ENCODE measurements at places on chromosomes 12 and 14.
A peak's percentile ranks its signal among the peaks of the same experiment; 100 is the strongest.

DNA sequence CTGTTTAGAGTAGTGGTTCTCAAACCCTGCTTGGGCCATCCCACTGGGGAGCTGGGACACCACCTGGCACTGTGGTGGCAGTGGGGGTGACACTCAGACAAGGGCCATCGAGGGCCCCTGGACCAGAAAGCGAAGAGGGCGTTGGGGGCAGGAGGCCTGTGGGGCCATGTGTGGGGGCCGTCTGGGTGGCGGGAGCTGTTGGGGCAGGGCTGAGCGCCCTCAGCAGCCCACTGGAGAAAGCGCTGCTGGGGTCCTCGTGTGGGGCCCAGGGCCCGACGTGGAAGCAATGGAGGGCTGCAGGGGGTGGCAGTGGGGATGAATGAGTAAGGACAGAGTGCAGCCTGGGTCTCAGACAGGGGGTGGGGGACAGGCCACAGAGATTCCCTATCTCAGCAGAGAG lies 5.9 kb upstream of the ADSS1 start:
- DNase-seq = no peak

DNA sequence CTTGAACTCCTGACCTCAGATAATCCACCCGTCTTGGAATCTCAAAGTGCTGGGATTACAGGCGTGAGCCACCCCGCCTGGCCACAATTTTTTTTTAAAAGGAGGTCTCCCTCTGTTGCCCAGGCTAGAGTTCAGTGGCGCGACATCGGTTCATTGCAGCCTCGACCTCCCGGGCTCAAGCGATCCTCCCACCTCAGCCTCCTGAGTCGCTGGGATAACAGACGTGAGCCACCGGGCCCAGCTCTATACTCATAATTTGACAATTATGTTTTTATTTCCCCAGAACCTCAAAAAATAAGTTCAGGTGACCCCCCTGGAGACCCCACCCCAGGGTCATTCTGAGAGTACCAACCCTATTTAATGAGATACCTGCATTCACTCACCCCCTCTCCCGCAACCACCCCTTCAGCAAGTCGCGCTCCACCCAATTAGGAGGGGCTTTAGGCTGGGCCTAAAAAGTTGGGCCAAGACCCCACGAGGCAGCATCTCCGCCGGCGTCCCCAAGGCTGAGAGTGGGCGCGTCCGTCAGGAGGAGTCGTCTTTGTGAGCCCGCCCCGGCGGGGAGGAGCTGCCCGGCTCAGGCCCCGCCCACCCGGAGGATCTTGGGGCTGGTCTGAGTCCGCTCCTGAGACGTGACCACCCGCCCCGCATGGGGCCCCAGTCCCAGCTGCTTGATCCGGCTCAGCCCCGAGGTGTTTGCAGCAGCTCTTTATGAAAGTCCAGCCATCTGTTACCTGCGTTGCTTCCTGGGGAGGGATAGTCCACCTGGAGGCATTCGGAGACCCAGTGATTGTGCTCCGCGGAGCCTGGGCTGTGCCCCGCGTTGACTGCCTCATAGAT lies at the start of gene ANKRD33:
ANKRD33 (plus strand) TSS at position 628 of the 840 bp plus-strand sequence; CDS start at position 712, 84 bp downstream.
- DNase-seq = no peak

GRCh38 chr12:79858518-79858917 lies 76.4 kb downstream of the PPP1R12A start:
- peak; percentile 50 for DNase-seq

DNA sequence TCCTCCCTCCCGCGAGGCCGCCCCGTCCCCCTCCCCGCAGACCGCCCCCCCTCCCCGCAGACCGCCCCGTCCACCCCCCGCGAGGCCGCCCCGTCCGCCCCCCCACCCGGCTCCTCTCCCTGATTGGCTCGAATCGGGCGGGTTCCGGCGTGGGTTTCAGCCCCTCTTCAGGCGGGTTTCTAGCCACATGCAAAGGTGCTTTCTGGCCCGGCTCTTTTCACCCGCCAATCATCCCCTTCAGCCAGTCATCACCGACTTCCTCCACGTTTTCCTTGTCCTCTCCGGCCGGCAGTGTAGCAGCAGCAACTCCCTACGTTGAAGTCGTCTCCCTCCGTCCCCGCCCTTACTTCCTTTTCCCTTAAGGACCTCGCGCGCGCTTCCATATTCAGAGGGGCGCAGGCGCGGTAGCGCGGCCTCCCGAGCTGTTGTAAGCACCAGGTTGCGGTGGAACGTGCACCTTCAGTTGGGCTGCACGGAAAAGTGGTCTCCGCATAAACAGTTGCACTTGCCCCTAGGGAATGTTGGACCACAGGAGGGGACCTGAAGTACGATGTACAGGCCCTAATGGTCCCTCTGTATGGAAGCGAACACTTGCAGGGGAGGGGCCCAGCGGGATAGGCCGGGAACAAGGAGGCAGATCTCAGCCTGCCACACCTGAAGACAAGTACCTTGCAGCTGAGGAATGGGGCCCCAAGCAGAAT lies 44.6 kb upstream of the ESR2 start:
- DNase-seq = peak; percentile 96

DNA sequence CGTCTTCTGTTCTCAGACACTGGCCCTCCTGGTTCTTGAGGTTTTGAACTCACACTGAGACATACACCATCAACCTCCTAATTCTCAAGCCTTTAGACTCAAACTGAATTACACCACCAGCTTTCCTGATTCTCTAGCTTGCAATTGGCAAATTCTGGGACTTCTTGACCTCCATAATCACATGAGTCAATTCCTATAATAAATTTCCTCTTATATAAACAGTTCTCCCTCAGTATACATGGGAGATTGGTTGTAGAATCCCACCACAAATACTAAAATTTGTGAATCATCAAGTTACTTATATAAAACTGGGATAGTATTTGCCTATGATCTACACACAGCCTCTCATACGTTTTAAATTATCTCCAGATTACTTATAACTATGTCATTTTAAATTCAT lies 162.2 kb downstream of the DIO2 start:
- DNase-seq = no peak

DNA sequence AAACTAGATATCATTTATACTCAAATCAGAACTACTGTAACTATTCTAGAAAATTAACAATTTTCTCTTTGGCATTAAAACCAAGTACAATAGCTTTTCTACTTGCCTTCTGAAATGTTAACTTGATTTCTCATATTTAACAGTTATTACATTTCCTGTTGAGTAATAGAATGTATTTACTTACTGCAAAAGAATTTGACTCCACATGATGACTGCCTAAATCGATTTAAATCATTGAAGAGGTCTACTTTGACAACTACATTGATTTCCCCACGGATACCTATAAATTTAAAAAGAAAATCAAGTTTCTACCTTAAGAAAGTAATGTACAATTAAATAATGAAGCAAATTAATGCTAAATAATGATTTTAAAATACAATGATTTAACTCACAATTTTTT lies 18.9 kb downstream of the C2CD5 start:
- DNase-seq = peak; percentile 36

- peak; percentile 33 for DNase-seq
These were observed 69.7 kb downstream of the SVOP start for GRCh38 chr12:108950991-108951739.

DNA sequence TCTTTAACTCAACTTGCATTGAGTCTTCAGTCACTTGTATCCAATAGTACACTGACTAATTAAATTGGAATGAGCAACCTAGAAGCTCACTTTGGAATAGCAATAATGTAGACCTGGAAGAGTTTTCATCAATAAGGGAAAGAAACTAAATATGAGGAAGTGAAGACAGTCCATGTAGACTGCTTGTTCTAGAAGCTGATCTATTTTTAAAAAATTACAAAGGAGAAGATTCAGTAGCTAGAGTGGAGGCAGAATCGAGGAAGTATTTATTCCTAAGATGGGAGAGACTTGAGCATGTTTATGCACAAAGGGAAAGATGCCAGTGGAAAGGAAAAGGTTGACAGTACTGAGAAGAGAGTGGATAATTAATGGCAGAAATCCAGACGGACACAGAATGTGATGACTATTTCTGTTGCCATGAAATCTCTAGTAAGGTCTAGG lies 156.3 kb upstream of the PDE3A start:
- peak; percentile 7 for DNase-seq

DNA sequence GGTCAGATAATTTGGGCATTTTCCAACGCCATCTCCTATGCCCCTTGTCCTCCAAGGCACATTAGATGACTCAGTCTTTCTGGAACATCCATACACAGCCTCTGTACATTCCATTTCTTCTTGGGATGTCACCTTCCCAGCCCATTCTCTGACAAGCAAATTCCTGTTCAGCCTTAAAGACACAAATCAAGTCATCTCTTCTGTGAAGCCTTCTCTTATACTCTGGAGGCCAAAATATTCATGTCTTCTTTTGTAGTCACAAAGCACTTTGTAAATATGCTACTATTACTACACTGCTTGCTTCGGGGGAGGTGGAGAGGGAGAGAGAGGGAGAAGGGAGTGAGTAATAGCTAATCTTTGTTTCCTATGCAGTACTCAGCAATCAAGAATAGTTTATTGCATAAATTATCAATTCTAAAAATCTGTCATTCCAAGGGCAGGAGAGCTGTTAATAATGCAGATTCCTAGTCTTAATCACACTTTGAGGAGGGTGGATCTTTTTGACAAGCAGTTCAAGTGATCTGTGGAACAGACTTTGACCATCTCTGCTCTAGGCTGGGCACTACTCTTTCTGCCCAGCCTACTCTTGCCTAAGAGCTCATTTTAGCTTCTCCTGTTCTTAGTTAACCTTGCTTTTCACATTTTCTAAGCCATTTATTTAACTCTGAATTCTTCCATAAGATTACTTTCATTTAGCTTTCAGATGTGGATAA lies 27.9 kb downstream of the KCNMB4 start:
- peak; percentile 19 for DNase-seq

- DNase-seq = peak; percentile 45
These were observed 88.0 kb downstream of the ANO6 start for GRCh38 chr12:45303945-45304344.

DNA sequence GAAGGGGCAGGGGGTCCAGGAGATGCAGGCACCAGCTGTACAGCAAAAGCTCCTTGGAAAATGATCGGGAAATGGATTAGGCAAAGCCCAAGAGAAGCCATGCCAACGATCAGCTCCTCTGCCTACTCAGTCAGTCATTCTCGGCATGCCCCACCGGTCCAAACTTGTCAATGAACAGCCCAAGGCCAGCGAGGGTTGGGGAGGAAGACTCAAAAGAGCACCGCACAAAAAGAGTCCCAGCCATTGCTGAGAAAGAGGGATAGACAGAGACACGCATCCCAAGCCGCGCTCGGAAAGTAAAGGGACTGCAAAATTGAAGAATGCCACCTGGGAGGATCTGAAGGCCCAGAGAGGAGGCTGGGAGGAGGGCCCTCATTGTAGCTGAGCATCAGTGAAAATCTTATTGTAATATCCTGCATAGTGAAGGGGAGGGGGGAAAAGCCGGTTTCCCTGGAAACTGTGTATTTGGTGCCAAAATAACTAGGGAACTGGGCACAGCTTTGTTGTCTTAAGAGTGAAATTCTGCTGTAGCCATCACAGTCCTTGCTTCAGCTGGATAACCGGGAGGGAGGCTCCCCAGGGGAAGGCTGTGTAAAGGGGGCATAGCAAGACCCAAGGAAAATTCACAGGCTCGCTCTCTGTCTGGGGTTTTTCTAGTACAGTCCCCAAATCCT lies 4.7 kb downstream of the KDM2B start:
- DNase-seq = no peak

DNA sequence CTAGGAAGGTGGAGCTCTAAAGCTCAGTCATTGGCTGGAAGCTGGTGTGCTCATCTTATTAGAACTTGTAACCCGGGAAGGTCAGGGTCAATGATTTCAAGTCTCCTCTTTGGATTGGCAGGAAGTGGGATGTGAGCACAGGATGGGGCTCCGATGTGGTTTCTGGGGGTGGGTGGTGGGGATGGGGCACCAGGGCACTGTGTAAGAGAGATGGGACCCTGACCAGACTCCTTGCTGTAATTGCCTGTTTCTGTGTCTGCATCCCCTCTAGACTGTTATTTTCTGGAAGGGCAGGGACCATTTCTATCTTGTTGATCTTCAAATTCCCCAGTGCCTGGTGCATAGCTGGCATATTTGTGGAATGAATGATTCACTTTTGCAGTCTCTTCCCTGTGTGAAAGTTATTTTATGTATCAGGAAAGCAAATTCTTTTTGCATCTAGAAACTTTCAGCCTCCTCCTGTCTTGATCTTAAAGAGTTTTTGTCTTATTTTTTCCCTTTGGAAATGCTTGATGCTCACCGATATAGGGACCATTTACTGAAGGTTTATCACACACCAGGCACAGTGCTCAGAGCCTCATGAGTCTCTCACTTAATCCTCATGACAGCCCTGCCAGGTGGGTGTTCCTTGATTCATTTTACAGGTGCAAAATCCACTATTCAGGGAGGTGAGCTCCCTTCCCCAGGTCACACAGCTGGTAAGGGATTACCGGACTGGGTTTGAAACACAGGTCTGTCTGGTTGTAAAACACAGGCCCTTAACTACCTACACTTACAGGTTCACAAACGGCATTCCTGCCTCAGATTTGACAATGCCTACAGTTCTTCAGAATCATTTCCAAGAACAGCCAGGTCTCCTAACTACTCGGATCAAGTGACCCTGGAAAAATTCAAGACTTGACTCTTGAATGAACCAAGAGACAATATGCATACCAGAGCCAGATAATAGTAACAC lies 86.9 kb upstream of the IGF1 start:
- DNase-seq = peak; percentile 31

DNA sequence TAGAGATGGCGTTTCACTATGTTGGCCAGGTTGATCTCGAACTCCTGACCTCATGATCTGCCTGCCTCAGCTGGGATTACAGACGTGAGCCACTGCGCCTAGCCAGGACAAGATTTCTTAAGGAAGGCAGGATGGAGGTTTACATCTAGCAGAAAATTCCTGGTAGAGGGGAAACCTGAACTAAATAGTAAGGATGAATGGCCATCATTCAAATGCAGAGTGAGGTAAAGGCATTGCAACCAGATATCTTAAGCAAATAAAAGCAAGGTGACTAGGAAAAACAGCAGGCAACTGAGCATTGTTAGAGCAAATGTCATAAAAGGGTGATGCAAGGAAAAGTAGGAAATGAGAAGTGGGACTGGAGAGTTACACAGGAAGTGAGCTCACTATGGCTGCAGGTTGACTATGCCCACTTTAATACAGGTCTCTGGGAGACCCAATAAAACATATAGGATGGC lies 133.0 kb downstream of the SOX5 start:
- DNase-seq = no peak

DNA sequence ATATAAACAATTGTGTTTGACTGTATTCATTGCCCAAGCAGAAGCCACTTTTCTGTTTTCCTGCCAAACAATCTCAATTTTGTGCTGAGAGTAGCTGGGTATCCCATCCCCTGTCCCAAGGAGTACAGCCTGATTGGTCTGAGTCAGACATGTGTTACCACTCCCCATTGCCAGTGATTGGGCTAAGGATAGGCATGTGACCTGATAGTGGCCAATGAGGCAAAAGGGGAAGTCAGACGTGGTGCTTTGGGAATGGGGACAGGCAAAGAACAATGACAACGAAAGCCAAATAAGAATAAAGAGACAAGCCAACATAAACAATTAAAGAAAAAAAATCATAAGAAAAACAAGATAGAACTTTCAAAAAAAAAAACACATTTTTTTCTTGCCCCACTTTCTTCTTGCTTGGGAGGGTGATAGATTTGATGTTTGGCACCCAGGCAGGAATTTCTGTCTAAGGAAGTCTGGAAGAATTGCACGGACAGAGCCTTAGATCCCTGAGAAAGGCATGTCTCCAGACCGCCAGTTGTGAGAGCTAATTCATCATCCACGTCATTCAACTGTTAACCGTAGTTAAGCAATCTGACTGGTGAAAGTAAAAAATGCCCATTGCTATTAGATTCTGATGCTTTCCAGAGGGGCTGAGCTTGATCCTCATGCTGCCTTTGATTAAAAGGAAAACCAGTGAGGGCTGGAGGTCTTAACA lies 626.6 kb upstream of the TMEM132C start:
- DNase-seq = peak; percentile 50

GRCh38 chr14:91323671-91324605 lies 79.4 kb upstream of the GPR68 start:
- DNase-seq = peak; percentile 43
